ENCODE measurements at places on chromosomes 7 and 10.

DNA sequence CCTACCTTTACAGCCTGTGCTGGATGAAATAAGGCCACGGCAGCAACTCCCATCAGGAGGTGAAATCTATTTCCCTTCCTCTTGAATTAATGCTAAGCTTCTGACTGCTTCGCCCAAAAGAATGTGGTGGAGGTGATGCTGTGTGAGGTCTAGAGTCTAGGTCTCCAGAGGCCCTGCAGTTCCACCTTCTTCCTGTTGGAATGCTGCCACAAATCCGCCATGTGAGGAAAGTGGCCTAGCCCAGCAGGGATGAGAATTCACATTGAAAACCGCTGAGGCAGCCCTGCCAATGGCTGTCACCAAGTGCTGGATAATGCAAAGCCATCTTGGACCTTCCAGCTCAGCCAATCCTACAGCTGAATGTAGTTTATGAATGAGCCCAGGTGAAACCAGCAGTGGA lies 28.0 kb downstream of the RHOBTB1 start:
- DNase-seq, result no peak

DNA sequence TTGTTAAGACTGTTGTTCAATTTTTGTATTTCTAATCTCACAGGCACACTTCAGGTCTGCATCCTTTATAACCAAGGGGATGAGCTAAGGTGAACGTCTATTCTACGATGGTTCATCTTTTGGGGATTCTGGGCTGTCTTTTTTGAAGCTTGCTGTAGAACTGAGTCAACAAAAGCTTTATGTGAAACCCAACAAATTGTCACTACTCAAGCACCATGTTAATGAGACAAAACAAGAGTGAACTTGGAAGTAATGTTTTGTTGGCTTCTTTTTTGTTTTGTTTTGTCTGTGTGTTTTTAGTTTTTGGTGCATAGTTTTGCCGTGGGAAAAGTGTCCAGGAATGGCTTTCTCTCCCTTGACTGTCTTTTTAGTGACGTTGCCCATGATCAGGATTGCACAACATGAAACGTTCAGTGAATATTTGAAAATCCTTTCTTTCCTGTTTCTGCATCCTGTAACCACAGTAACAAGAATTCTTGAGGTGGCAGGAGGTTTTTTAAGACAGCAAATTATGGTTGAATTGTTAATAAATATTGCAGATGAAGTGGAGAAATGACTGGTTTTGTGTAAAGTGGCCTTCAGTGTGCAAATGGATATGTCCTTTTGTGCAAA lies 65.6 kb downstream of the WIPF3 start:
- DNase-seq, result no peak

- no peak for DNase-seq
Observed at GRCh38 chr10:85105614-85106255, 777.3 kb downstream of the CCSER2 start.

- no peak for DNase-seq
Observed at GRCh38 chr10:7789390-7789789, 1.4 kb downstream of the ATP5F1C start.

DNA sequence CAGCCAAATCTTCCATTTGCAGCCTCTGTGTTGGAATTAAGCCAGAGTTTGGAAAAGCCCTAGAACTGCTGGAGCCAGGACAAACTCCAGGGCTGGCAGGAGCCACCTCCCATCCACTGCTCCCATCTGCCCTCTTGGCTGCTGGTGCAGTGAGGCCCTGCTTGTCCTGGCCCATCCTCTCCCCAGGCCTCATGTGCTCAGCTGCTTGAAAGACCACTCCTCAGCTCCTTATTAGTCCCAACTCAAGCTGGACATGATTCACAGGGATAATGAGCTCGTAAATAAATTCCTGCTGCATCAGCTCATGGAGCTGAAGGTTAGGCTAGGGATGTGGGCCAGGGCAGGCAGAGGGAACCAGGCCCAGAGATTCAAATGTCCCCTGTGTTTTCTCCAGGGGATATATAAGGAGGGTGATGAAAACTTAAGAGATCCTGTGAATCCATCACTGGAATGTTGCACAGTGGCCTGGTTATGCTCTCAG lies 282.8 kb downstream of the RPS24 start:
- DNase-seq, result no peak

DNA sequence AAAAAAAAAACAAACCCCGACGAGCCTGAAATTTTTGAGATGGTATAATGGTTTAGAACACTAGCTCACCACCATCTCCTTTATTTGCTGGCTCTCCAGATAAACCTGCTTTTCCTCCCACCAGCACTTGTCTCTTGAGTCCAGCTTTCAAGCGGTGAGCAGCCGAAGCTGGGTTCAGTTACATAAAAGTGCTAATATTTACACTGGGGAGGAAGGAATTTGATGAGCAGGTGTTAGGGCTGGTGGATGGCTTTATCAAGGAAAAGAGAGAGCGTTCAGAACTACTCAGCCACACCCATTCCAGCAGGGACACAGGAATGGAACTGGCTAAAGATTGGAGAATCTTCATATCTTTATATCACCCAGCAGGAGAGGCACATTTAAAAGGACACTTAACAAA lies 6.6 kb upstream of the CALML3 start:
- DNase-seq, result no peak

- DNase-seq, result no peak
Observed at GRCh38 chr10:88916986-88917385, 35.6 kb downstream of the ACTA2 start.

DNA sequence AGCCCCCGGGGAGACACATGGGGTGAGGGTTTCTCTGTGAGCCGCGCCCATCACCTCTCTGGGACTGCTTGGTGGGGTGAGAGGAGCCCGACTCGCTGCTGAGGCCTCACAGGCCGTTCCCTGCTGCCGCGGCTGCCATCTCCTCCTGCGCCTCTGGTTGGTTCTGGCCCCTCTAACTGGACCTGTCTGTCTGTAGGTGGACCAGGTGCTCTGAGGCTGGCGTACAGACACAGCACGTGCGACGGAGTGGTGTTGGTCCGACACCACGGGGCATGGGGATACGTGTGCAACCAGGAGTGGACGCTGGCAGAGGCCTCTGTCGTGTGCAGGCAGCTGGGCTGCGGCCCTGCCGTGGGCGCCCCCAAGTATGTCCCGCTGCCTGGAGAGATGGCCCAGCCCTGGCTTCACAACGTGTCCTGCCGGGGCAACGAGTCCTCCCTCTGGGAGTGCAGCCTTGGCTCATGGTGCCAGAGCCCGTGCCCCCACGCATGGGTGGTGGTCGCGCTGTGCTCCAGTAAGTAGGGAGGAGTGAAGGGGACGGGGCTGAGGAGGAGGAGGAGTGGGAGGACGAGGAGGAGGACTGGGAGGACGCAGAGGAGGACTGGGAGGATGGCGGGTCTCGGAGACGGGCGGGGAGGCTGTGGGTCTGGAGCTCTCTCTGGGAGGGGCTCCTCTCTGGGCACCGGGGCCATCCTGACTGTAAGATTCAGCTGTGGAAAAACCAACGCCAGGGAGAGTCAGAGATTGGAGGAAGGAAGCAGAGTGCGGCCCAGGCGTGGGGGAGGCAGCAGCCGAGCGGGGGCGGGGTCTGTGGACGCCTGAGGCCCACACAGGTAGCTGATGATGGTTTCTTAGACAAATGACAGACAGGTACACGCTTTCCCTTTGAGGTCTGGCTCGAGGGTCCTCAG lies 2.6 kb downstream of the SCART1 start:
- DNase-seq, result no peak

GRCh38 chr10:89637113-89637512 lies 7.9 kb downstream of the PANK1 start:
- no peak for DNase-seq

- DNase-seq, result no peak
Observed at GRCh38 chr7:30906515-30907240, 5.0 kb upstream of the AQP1 start.

DNA sequence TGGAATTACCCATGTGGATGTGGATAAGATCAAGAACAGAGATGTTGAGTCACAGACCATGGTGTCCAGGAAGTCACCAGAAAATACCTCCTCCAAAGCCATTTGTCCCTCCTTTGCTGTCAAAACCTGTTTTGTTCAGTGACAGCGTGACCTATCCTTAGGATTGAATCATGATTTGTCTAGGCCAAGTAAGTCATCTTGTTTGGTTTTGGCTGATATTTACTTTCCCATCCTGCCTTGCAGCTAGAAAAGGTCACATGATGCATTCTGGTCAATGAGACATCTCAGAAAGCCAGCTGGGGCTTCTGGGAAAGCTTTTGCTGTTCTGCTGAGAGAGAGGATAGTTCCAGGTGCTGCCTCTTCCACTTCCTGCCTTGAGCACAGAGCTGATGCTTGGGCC lies 225.3 kb upstream of the ZMIZ1 start:
- DNase-seq, result no peak

GRCh38 chr7:80098795-80099194 lies 35.8 kb upstream of the GNAI1 start:
- DNase-seq, result no peak

GRCh38 chr7:128217967-128218652 lies 23.0 kb upstream of the LEP start:
- DNase-seq, result no peak
